ENCODE measurements at places on chromosomes 2 and 18. TPM values are rescaled to one million over a fixed set of nuclear protein-coding genes. Genes with fewer than 3 reads are reported as not detected.

DCTN1 gene
- total RNA-seq: 104 TPM

SYT4 gene
- not detected for total RNA-seq

TEX44 gene
- total RNA-seq: not detected

HNMT gene
- total RNA-seq: not detected

UGT1A4 gene
- total RNA-seq: not detected

CYB5A gene
- 25.4 TPM for total RNA-seq

DPP4 gene
- 130 TPM for total RNA-seq

DAW1 gene
- total RNA-seq: not detected

GALNT5 gene
- not detected for total RNA-seq

NDUFAF7 gene
- 19.1 TPM for total RNA-seq

GKN1 gene
- total RNA-seq: not detected

Measured in activated naive CD4-positive, alpha-beta T cell treated with anti-CD3 and anti-CD28 coated beads, Interleukin-2, amount 10 ng/mL, durations not matched to agents 5 hours and 36 hours (primary cell).